ENCODE measurements at places on chromosomes 7 and 10.

DNA sequence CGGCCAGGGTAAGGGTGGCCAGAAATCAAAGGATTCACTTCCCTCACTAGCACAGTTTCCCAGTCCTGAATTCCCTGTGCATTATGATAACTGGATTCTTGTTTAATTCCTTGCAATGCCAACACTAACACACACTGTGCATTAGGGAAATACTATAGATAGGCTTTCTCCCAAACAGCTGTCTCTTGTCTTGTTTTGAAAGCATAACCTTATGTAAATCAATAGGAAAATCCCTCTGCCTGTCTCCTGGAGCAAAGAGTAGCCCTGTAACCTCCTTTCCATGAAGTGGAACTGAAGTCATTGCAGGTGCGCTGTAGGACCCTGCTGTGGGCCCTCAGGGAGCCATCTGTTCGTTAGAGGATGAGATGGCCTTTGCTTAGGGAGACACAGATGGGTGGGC, 82.8 kb upstream of the FAM171A1 start:
- no peak for DNase-seq

DNA sequence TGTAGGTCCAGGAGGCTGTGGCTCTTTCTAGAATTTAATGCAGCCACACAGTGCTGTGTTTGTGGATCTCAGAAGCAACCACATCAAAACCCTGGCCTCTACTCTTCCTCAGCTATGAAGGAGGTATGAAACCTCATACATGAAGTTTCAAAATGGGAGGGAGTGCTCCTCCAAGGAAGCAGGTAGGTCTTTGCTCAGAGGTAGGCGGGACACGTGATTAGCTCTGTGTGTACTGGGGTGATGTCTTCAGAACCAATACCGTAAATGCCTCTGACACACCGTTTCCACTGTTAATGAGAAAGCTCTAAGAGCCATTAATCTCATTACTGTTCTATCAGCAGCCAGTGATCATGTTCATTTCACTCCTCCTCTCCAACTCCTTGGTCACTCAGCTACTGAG, 126.1 kb downstream of the PLXNA4 start:
- no peak for DNase-seq

DNA sequence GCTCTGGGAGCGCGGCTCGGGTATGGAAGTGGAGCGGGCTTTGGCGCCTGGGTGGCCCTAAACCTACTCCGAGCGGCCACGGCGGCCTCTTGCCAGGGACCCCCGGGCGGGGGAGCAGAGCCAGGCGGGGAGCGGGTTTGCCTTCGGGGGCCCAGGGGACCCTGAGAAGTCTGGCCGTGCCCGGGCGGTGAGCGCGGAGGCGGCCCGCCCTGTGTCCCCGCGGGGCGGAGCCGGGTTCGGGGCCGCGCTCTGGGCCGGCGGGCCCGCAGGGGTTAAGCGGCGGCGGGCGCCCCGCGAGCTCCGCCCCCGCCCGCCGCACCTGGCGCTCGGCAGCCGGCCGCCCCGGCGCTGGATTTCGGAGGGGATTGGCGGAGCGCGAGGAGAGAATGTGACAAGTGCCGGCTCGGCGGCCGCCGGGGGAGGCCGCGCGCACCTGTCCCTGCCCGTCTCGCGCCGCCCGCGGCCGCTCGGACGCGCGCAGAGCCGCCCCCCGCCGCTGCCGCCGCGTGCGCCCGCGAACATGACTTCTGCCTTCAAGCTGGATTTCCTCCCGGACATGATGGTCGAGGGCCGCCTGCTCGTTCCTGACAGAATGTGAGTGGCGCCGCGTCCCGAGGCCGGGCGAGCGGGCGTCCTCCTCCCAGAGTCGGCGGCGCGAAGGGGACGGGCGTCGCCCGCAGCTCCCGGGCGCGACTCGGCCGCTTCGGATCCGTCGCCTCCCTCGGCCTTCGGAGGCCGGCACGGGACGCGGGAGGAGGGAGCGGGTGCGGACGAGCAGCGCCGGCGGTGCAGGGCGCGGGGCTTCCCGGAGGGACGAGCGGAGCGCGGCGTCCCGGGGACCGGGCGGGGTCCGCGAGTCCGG, at the start of gene CELF2:
TSS of gene CELF2 (plus strand) at position 303 of the 862 bp plus-strand sequence. CDS start at position 521, 218 bp downstream.
- peak; percentile 55 for DNase-seq

- peak; percentile 61 for DNase-seq
Observed at GRCh38 chr7:82017334-82017943, 247.6 kb upstream of the HGF start.

GRCh38 chr7:40493609-40494051, 358.8 kb downstream of the SUGCT start:
- DNase-seq, result no peak

DNA sequence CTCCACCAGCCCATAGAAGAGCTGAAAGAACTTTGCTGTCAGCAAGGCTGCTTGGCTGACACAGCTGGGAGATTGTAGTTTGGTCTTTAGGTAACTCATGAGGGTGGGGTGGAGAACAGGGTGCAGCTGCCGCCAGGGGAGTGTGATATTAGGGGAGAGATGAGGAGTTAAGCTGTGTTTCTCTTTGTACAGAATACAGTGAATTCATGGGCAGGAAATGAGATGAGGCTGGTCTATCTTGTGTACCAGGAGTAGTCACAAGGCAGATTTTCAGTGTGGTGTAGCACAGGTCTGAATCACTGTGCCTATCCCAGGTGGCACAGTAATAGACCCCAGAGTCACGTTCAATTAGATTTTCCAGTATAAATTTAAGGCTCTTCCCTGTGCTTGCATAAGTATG, 56.6 kb upstream of the TARP start:
- DNase-seq, result no peak

DNA sequence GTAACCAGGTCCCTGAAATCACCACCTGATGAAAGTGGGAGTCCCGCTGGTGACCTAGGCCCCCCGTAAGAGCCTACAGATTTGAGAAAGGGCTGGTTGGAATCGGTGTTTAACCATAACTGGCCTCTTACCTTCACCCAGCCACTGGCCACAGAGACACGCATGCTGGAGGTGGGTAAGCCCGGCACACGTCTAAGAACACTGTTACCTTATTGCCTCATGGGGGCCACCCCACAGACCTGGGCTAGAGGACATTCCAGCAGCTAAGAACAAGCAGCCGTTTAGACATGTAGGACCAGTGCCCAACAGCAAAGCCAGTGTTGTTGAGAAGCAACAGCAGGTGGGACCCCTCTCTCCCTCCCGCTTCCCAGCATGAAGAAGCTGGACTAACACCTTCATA, 2.5 kb upstream of the GDF2 start:
- DNase-seq, result no peak

GRCh38 chr7:85634951-85635350, 448.1 kb upstream of the SEMA3D start:
- no peak for DNase-seq

GRCh38 chr7:109343678-109344077, 774.0 kb downstream of the DNAJB9 start:
- no peak for DNase-seq

DNA sequence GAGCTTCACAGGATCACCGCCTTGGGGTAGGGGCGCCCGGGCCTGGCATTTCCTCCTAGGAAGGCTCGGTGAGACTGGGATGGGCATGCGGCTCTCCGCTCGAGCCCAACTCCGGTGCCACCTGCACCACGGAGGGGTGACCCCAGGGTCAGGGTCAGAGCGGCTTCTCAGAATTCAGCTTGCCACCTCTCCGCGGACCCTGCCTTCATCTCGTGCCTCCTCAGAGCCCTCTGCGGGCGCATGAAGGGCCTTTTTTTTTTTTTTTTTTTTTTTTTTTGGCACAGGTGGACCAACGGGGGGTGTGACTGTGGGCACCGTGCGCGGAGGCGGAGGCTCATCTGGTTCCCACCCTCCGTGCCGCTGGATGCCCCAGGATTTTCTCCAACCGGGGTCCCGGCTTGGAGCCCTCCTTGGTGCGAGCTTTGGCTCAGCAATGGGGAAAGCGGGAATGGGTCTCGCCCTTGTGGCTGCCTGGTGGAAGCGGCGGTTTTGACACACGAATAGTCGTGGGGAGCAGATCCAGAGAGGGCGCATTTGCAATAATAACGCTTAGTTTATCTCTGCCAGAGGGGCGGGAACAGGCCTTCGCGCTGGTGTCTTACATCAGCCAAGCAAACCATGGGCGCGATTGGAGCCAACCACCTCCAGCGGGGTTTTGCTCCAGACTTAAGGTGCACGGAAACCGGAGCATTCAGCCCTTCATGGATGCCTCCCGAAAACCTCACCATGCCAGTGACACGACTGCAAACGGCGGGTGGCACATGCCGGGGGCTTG, 5.0 kb upstream of the TNRC18 start:
- DNase-seq, result peak; percentile 63

DNA sequence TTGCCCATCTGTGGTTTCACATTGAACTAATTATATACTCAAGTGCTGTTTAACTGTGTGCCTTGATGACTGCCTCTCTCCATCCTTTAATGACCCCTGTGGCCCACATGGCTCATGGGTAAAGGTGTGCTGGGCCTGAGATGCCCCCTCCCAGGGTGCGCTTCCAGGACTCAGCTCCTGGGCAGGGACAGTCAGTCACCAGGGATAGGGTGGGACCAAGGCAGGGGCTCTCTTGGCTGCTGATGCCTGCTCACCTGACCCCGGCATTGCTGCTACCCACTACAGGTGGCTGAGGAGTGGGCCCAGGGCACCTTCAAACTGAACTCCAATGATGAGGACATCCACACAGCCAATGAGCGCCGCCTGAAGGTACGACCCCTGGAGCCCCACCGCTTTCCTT, 6.5 kb downstream of the ASL start:
- DNase-seq, result no peak

DNA sequence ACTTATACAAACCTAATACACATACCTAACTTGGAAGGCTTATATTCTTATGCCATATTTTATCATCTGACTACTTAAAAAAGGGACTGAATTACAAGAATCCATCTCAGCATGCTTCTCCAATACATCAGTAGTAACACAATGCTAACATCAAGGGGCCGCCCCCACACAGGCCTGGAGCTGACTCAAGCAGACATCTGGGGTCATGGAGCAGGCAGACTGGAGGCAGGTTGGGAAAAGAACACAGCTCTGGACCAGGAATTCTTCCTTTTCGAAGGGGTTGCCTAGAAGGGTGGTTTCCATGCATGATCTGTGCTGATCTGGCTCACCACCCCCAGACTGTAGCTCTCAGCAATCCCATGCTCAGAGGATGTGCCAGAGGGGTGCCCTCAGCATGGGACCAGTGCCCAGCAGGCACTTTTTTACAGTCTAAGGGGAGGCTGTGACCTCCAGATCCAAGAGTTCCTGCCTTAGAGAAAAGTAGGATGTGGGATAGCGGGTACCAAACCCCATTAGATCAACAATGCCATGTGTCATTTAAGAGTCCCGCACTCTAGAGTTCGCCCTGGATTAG, 26.1 kb upstream of the DUSP5 start:
- DNase-seq, result no peak

- no peak for DNase-seq
Observed at GRCh38 chr7:151188252-151188542, 1.1 kb upstream of the ASB10 start.

DNA sequence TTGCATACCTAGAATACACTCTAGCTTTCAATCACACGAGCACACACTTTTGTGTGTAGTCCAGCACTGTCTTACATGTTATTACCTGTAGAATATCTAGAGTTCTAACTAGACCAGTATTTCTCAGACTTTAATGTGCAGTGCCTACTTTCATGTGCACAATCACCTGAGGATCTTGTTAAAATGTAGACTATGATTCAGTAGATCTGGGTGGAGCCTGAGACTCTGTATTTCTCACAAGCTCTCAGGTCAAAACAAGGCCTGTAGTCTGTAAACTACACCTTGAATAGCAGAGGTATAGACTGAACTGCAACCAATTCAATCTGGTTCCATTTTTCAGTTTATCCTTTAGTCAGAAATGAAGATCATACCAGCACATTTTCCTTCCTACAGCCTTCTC, 11.1 kb downstream of the IFIT2 start:
- no peak for DNase-seq

DNA sequence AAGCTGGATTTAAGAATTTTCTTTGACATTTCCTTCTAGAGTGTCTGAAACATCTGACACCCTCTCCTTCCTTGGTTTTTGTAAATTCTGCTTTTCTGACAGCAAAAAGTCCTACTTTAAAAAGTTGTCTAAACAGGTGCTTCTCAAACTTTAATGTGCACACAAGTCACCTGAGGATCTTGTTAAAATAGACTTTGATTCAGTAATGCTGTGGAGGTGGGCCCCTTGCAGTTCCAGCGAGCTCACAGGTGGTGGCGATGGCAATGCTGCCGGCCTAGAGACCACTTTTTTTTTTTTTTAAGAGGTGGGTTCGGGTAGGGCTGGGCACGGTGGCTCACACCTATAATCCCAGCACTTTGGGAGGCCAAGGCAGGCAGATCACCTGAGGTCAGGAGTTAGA, 77.1 kb downstream of the ABCC2 start:
- DNase-seq, result no peak

DNA sequence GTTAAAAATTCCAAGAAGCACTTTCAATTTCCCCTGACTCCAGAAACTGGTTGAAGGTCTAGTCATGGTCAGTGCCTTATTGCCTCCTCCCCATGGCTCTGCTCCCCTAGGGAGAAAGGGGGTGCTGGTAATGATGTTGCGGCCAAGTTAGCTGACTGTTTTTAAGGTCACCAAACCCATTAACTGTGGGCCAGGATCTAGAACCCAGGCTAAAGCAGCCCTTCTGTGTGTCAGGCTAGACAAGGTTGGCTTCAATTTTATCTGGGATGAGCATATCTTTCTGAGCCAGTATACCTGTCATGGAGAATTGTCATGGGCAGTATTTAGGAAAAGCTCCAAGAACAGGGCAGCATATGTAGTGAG, 11.2 kb upstream of the HOXA13 start:
- DNase-seq, result no peak

GRCh38 chr7:140940898-140941297, 16.2 kb upstream of the BRAF start:
- DNase-seq, result no peak

GRCh38 chr10:29377333-29377961, 88.6 kb downstream of the LYZL1 start:
- DNase-seq, result peak; percentile 40

DNA sequence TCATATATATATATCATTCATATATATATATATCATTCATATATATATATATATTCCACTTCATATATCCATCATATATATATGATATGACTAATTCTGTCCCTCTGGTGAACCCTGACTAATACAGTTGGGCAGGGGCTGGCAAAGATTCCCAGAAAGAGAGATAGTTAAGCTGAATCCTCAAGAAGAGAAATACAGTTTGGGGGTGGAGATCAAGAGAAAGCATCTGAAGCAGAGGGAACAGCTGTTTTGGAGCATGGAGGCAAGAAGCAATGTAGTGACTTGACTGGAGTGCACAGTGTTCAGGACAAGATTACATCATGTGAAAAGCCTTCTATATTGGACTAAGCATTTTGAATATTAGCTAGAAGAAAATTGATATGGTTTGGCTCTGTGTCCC, 540.7 kb downstream of the MAGI2 start:
- DNase-seq, result no peak

DNA sequence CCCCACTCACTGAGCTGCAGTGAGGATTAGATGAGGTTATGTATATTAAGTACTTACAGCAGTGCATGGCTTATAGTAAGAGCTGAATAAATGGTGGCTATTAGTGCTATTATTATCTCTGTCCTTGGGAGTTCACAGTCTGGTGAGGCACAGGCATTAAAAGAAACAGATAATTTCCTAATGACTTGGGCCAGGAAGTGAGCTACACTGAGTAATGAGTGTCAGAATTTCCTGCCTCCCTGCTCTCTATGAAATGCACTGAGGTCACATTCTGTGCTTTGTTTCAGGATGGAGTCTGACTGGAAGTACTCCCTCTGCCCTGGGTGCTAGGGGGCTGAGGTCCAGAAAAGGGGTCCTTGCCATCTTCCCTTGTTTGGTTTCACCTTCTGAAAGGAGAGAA, 48.7 kb upstream of the LOXL4 start:
- DNase-seq, result no peak

Measured in hippocampal formation (tissue), 2 donors.